Left renal cortex interstitium (tissue), 4 donors: ENCODE measurements at places on chromosomes 12 and 14. TPM values are rescaled to one million over a fixed set of nuclear protein-coding genes. Genes with fewer than 3 reads are reported as not detected.

- no peak for DNase-seq
Measured at GRCh38 chr14:88995437-88996198, 171.2 kb downstream of the TTC8 start.

DNA sequence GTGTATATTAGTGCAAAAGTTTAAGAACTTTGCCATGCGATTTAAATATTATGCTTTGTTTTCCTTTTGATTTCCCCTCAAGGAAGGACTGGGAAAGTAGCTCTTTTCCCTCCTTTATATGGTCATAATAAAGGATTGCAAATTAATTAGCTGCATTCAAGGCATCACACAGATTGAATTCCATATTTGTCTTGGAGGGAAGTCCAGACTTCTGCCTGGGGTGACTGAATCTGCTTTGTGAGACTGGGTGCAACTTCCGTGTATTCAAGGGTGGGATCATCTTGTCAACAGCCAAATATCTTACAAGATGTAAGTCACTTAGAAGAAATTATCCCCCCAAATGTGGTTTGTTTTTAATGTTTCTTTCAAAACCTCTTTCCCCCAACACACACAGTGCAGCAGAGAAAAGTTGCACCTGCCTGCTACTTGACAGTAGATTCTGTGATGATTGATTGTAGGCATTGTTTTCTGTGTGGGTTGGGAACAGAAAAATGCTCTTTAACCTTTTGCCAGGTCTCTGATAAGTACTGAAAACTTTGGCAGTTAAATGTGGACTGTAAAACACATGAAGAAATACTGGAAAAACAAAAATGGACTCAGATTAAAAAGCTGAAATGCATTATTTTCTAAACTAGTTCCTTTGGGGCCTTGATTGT is 28.4 kb downstream of the STK38L start:
- DNase-seq = no peak

- no peak for DNase-seq
Measured at GRCh38 chr14:64614166-64614565, 64.4 kb downstream of the PPP1R36 start.

GRCh38 chr12:119391673-119392072 is 57.1 kb downstream of the CCDC60 start:
- no peak for DNase-seq

DNA sequence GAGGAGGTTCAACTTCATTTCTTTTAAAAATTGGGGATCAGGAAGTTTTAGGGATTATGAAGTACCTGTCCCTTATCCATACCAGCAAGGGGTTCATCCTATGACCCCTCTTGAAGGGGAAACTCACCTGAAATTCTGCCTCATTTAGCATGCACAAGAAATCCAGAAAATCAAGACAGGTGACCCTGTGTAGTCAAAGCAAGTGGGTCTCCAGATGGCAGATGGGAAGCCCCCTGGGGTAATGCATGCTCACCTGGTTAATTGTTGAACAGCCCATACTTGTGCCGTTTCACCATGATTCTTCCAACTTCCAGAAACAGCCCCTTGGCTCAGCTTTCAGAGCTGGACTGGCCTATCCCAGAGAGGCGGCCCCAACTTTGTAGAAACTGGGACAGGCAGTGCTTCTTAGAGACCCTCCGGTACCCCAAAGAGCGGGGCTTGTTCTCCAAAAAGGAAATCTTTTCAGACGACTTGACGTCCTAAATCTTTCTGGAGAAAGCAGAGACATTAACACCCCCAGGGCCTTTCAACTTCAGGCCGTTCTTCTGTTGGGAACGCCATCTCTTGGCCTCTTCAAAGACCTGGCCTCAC is 66.3 kb upstream of the ESRRB start:
- DNase-seq = no peak

The HHIPL1 gene
- polyA plus RNA-seq = 1.8 TPM

The NOC4L gene
- 11.7 TPM for polyA plus RNA-seq

The BCL7A gene
- 42.9 TPM for polyA plus RNA-seq

The CISTR gene
- polyA plus RNA-seq = 0.24 TPM
